ENCODE measurements at places on chromosomes 16 and 17.

- no peak for DNase-seq
Measured at GRCh38 chr17:74228306-74228978, 15.1 kb downstream of the TTYH2 start.

DNA sequence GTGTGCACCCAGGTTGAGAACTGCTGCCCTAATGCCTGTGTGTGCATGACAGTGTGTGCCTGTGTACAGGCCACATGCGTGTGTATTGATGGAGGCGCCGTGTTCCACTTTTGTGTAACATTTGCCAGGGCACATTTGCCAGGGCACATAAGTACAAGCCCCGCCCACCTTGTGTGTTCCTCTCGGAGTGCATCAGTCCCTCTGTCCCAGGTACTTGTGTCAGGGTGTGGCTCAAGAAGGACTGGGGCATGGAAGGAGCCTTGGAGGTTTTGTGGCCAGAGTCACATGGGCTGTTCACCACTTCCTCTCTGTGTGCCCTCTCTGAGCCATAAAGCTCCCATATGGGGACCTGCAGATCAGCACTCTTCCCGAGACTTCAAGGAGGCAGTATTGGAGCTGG, 73.9 kb downstream of the MRM1 start:
- no peak for DNase-seq

DNA sequence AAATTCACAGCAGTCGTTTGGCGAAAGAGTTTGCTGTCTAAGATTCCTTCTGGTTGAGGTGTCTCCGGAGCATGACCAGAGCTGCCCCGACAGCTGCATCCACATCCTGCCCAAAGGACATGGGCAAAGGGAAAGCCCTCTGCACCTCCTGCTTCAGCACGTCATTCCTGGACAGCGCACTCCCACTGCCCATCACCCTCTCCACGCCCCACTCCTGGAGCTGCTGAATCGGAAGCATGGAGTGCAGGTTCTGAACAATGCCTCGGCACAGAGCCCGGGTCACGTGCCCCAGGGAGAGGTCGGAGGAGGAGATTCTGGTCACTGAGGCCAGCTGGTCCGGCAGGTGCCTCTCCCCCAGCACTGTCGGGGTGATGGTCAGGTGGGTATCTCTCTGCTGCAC, 1.3 kb upstream of the TRPV1 start:
- no peak for DNase-seq

GRCh38 chr16:86670750-86671234, 92.4 kb downstream of the FOXL1 start:
- no peak for DNase-seq

DNA sequence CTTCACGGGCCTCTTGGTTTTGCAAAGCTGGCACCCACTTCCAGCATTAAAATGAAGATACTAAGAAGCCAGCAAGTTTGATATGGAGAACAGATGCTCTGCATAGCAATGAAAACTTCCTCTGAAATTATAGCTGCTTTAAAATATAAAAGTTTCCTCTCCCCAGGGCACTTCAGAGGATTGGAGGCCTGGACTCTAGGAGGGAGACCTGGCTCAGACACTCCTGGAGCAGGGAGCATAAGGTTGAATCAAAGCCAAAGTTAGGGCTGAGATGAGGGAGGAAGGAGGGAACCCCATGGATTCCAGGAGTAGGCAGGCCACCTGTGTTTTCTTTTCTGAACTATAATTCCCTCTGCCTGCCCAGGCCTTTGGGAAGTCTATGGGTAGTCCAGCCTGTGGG, 176.0 kb upstream of the RPL38 start:
- DNase-seq = peak; percentile 57

- DNase-seq = peak; percentile 15
Measured at GRCh38 chr17:16428098-16428882, 12.9 kb downstream of the TRPV2 start.

DNA sequence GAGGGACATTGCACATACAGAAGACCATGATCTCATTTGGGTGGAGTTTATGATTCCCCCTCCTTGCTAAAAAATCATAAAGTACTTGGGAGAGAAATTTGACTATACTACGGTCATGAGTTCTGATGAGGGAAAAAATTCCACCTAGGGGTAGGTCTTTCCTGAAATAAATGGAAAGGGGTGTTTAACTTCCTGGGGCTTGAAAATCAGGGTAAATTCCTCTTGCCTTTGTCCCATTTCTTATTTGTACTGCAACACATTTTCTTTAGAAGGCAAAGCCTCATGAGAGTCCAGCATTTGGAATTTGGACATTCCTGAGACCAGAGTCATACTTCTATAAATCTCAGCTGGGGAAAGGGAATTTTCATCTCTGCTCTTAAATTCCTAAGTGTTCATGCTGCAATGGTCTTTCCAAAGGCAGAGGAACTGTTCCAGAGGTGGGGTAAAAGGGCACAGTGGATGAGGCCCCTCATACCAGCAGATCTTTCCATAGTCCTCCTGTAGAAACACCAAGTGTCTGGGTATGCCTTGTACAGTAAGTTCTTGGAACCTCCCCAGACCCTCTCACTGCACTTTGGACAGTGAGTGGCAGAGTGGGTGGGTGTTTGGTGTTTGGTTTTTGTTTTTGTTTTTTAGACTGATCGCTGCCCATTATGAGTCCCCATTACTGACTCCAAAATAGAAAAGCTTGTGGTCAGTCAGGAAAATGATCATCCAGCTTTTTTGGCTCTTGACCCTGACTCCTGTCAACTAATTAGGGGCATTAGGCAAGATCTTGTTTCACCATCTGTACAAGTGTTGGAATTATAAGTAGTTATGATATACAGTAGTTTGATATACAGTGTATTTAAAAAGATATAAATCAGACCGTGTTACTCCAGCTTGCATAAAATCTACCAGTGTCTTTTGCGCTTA, 6.0 kb downstream of the LYRM1 start:
- DNase-seq = no peak

GRCh38 chr16:61909074-61909473, 127.2 kb downstream of the CDH8 start:
- DNase-seq = no peak

DNA sequence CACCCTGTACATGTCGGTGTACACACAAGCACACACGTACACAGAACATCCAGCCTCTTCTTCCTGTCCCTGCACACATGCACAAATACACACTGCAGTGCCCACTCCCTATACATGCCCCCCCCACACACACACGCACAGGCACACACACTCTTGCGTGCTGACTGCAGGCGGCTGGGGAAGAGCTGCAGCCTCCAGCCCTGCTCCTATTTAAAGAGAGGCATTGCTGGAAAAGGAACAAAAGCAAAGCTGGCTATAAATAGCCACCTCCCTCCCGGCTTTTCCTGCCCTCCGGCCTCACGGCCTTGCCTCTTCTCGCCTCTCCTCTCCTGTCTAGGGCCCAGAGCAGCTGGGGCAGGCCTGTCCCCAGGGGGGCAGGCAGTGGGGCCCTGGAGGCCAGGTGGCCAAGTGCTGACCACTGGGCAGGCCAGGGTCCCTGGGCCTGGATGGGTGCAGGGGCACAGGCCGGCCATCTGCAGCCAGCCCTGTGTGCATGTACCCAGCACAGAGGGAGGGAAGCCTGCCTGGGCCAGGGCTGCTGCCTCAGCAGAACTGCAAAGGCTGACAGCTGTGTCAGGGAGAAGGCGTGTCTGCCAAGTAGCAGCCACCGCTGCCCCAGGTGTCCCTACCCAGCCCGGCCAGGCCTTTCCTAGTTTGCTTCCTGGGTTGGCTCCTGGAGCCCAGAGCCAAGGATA, 25.4 kb downstream of the RTN4RL1 start:
- peak; percentile 61 for DNase-seq

DNA sequence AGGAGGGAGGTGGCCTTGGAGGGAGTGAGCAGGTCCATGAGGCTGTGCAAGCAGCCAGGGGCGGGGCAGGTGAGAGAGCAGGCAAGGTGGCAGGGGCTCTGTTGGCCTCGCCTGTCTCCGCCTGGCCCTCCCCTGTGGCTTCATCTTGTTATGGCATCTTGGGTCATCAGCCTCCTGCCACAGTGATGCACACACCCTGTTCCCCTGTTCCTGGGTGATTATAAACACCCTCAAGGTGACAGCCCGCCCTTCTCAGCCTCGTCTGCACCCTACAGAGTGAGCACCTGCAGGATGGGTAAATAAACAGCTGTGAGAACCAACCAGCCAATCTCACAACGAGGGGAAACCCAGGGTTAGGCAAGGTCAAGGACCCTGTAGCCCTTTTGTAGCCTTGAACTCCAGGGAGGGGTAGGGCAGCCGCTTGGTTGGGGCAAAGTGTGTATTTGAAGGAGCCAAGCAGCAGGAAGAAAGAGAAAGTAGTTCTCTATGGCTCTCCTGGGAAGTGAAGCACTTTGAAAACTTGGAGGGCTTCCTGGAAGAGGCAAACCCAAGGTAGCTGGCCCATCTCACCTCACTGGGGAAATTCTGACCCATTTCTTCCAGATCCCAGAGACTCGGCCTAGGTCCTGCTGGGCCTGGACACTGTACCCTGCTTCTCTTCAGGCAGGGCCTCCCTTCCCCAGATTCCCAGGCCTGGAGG, 60.6 kb downstream of the NT5M start:
- DNase-seq = no peak

- no peak for DNase-seq
Measured at GRCh38 chr16:67672306-67672705, 5.7 kb downstream of the C16orf86 start.
